Transverse colon (tissue), 4 donors: ENCODE measurements at places on chromosomes 6 and 20.

- DNase-seq: no peak
These were observed 1.3 kb downstream of the NOTCH4 start for GRCh38 chr6:32222333-32223230.

GRCh38 chr6:144007478-144008119 lies 460 bp downstream of the PLAGL1 start:
- DNase-seq: peak; percentile 11

DNA sequence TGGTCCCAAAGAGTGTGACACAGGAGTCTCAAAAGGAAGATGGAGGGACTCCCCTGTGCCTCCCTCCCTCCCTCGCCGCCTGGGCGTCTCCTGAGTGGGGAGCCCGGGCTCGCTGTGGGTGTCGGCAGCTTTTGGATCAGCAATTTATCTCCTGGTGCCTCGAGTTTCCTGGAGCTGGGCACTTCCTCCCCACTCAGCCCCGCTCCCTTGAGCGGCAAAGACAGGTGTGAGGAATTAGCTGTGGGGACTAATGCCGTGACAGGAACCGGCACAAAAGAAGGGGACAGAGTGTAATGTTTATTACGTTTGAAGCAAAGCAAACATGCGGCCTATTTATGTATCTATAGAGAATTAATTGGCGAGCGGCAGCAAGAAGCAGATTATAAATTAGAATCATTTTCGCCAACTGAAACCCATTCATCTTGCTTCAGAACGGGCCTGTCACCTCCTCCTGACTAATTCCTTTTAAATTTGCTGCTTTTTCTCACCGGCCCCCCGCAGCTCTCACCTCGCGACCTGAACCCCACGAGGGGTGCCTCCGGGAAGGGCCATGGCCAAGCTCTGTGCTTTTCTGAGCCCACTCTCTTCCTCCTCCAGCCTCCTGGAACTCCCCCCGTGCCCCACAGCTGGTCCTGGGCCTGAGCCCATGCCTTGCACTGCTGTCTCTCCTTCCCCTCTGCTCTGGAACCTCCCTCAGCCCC lies 8.8 kb upstream of the CDH22 start:
- DNase-seq: no peak

- DNase-seq: no peak
These were observed 40.5 kb downstream of the HMGN3 start for GRCh38 chr6:79193971-79194370.

DNA sequence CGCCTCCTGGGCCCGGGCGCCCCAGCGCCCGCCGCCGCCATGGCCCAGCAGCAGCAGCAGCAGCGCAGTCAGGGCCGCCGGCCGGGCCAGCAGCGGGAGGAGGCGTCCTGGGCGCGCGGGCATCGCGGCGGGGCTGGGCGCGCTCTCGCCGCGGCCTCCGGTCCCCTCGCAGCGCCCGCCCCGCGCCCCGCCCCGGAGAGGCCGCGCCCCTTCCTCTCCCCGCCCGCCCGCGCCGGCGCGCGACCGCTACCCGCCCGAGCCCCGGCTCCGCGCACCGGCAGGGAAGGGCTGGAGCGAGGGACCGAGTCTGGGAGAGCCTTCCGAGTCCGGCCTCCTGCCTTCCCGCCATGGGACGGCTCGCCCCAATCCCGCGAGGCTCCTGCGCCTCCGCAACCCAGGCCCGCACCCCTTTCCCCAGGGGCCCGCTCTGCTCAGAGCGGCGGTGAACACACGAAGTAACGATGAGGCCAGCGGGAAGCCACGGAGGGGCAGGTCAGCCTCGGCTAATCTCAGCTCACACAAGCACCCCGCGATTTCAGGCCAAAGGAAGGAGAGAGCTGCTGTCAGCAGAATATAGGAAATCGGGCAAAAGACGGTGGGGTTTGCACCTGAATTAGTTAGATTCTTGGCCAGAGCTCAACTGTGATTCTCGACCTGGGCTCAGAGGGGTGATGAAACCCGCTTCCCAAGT lies at the start of gene TXNDC5:
TSS of gene TXNDC5 (minus strand) at position 135 of the 691 bp plus-strand sequence. CDS start at position 123, 12 bp downstream.
- DNase-seq: peak; percentile 86

DNA sequence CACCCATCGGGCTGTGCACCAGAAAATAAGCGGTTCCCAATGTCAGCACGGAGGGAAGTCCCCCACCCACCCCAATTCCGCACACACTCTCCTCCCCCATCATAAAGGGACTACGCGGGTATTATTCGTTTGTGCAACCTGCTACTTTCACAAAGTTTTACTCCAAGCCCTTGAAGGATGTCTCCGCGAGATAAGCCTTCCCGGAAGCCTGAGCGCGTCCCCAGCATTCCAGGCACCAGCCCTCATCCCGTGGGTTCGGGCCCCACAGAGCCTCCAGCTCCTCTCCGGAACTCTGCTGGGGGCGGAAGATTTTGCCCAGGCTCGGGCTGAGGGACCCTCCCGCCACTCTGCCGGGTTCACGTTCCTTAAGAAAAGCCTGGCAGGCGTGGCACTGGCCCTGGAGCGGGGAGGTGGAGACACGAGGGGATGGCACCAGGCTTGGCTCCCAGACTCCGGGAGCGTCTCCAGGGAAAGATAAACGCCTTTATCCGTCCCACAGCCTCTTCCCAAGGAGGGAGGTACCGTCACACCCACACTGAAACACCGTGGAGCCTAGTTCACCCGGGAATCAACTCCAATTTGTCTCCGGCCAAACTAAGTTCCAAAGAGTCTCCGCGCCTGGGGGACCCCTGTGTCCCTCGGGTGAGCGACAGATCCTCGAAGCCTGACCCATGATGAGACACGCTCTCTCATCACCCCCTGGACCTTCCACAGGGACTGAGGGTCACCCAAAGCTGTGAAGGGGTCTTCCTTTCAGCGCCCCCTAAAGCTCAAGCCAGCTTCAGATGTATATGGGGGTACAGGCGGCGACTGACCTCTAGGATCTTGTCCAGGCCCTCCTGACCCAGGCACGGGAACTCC lies 934 bp downstream of the KCNK5 start:
- no peak for DNase-seq

GRCh38 chr20:35627121-35627520 lies 11.5 kb downstream of the SPAG4 start:
- no peak for DNase-seq

DNA sequence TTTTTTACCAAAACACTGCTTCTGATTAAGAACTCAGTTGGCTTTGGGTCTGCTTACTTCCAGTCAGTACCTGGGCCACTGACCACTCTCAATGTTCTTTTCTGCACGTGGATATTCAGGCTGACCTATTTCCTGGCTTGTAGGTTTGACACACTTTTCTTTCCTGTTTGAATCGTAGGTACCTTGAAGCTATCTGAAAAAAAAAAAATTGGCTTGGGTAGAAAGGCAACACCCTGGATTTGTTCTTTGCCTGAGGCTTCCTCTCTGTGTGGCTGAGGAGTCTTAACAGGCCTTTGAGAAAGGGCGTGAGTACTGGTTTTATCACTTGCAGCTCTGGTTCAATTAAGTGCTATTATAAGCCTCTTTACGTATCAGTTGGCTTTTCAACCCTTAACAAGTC lies 60.6 kb upstream of the IL20RA start:
- no peak for DNase-seq

DNA sequence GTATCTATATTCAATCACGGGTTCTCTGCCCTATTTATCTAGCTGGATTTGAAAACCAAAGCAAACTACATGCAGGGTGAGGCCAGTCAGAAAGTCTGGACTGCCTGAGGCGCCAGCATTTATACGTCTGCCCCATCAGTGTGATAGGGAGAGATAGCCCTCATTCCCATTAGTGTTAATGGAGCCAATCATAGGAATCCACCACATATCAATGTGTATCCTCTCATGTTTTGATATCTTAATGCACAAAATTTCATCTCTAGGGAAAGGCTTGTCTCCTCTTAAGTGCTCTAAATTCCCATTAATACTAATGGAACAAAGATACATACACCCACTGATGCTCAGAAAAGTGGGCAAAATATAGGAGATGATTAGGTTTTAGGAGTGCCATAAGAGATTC lies 376.2 kb downstream of the BTBD3 start:
- no peak for DNase-seq

GRCh38 chr6:74912234-74912633 lies 293.6 kb downstream of the COL12A1 start:
- DNase-seq: no peak

DNA sequence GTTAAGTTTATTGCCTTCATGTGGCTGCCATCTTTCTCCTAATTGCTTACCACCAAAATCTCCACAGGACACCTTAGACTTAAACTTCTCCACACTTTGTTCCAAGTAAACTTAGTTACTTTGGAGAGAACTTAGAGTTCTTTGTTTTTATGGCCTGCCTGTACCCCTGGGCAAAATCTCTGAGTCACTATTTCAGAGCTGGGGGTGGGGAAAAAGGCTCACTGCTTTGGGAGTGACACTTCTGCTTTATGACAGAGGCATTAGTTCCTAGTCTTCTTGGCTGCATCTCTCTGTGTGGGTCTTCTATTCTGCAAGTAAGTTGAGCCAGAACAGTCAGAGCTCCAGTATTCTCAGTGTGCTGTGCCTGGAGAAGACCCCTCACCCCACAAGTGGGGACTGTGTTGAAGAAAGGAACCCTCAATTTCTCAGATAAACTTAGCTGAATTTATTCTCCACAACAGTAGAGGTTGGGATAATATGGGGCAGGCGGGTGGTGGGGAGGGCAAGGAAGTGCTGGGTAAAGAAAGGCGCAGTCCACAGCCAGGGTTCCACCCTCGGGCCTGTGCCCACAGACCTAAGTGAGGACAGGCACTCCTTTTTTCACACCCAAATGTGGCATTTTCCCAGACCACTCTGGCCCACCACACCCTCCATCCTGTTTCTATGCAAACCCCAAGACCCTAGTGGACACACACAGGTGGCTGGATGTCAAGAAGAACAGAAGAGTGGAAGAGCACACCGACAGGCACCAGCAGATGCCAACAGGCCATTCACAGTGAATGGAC lies 636.6 kb upstream of the MAN1A1 start:
- no peak for DNase-seq

GRCh38 chr6:28589234-28589956 lies 63.7 kb downstream of the GPX5 start:
- DNase-seq: peak; percentile 32

GRCh38 chr6:144162977-144163376 lies 12.7 kb downstream of the STX11 start:
- DNase-seq: no peak

DNA sequence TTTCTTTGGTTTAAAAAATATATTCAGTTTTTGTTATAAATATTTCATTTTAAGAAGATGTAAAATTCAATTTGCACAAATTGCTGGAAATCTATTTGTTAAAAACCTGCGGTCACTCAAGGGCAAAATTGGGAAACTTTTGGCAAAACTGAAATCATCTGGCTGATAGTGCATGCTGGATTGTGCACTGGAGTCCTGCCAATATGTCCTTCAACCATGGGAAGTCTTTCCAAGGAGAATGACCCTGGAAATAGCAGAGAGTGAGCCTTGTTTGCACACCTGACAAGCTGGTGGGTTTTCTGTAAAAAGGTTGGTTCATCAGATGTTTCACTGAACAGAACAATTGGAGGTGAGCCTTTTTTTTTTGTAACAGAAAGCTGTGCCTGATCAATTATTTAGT lies 413.5 kb downstream of the BTBD3 start:
- no peak for DNase-seq

- no peak for DNase-seq
These were observed 58.4 kb downstream of the SYTL3 start for GRCh38 chr6:158708239-158708638.

- no peak for DNase-seq
These were observed 254.7 kb downstream of the FARS2 start for GRCh38 chr6:5516036-5516435.

GRCh38 chr20:48801197-48801596 lies 26.6 kb downstream of the PREX1 start:
- no peak for DNase-seq

DNA sequence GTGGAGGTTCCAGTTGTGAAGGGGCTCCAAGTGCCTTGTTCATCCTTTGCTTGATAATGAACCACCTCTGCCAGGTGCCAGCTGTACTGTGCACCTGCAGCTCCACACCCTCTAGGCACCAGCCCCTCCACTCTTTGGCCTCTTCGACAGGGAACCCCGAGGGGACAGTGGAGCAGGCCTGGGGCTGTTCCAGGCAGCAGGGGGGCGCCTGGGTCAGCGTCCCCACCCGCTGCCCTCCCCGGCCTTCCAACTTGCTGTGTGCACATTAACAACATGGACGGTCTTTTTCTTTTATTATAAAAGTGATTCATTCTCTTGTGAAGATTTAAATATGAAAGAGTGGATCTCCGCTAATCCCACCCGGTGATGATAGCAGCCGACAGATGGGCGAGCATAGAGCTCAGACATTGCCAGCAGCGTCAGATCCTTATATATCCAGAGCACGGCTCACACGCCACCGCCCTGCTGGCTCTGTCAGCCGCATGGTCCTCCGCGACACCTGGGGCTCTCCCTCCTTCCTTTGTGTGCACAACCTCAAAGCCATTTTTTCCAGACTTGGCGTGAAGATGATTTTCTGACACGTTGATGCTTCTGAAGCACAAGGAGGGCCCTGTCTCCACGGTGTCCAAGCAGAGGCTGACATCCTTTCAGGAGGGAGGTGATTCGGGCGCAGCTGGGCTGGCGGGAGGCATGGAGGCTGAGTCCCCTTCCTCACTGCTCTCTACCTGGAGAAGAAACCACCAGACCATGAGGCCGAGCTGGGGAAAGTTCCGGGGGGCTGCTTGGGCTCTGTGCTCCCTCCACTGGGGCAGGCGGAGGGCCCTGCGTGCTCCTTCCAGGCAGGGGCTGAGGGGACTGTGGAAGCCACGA lies 22.2 kb upstream of the MRGBP start:
- no peak for DNase-seq

DNA sequence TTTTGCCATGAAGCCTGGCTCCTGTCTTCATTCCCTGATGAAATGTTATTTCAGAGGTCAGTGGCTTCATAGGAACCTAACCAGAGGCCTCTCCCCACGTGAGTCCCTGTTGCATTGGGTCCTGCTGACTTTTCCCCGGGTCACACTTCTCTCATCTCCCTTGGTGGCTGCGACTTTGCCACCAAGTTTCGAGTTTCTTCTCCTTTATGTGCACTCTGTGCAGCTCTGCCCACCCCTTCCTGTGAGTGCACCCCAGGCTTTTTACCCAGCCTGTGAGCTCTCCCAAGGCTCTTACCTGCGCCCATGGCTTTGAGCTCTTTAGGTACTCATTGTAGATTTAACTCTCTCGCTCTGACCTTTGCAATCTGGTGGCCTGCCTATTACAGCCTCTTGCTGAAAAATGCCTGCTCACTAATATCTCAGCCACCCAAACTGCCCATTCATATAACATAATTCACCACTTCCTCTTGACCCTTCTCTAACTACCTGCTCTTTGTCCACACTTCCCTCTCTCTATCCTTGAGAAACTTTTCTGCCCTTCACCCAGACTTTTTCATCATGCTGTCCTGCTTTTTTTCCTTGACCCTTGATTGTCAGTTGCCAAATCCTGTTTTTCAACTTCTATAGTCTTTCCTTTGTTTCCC lies 105.9 kb downstream of the SASH1 start:
- no peak for DNase-seq

DNA sequence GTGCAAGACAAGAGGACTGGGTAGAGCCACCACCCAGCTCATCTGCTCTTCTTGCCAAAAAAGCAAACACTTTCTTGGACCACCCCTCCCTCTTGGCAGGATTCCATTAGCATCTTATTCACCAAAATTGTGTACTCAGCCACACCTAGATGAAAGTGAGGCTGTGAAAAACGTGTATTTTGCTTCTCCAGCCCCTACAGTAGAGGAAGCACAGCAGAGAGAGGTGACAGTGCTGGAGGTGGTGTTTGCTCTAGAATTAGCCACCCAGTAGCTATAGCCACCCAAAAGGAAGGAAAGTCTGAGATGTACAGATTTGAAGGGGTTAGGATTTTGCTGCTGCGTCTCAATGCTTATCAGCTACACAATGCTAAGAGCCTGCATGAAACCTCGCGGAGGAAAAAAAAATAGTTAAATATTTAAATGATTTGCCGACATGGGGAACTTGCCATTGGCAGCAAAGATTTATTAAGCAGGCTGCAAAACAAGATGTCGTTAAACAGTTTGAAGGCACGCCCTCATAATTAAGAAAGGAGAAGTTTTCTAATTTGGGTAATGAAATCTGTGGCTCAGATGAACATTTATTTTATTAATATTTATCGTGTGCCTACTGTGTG lies 287.3 kb downstream of the ZNF217 start:
- DNase-seq: no peak
